Head of caudate nucleus (tissue), 42 donors: ENCODE measurements at places on chromosomes 6 and 20.

DNA sequence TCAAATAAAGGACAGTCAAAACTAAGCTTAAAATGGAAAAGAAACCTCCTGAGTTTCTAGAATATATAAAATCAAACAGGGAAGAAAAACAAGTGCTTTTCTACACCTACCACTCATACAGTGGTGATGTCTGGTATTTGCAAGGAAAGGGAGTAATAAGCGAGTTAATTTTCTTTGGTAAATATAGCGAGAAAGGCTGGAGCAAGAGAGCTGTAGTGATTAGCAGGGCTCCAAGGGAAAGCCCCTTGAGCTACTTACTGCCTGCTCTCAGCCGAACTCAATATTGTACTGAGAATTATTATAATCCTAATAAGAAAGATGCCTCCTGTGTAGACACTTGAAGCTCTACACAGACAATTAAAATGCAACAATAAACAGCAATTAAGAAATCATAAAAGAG lies 296.3 kb downstream of the LAMA2 start:
- DNase-seq, result no peak

DNA sequence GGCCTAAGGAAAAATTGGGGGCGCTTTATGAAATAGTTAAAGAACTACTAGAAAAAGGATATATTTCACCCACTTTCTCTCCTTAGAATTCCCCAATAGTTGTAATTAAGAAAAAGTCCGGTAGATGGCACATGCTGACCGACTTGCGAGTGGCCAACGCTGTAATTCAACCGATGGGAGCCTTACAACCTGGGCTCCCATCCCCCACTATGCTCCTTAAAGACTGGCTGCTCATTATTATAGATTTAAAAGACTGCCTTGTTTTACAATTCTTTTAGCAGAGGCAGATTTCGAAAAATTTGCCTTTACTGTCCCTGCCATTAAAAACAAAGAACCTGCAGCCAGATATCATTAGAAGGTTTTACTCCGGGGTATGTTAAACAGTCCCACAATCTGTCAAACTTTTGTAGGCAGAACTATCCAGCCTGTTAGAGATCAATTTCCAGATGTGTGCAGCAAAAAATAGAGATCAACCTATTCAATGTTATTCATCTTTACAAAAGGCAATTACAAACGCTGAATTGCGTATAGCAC lies 58.5 kb upstream of the PRSS16 start:
- peak; percentile 37 for DNase-seq

DNA sequence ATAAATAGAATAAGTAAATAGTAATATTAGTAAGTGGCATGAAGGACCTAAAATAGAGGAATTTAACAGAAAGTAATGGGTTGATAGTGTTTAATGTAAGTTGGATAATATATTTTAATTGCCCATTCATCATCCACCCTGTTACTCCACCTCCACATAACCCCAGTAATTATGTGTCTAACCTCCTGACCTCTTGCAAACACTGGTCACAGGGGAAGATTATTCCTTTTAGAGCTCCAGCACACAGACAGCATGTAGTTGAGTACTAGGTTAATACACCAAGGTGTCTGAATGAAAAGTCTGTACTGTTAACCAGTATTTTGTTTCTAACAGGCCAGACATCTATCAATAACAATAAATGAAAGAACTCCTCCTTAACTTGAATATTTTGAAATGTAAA lies 92.4 kb upstream of the EYS start:
- DNase-seq, result no peak

DNA sequence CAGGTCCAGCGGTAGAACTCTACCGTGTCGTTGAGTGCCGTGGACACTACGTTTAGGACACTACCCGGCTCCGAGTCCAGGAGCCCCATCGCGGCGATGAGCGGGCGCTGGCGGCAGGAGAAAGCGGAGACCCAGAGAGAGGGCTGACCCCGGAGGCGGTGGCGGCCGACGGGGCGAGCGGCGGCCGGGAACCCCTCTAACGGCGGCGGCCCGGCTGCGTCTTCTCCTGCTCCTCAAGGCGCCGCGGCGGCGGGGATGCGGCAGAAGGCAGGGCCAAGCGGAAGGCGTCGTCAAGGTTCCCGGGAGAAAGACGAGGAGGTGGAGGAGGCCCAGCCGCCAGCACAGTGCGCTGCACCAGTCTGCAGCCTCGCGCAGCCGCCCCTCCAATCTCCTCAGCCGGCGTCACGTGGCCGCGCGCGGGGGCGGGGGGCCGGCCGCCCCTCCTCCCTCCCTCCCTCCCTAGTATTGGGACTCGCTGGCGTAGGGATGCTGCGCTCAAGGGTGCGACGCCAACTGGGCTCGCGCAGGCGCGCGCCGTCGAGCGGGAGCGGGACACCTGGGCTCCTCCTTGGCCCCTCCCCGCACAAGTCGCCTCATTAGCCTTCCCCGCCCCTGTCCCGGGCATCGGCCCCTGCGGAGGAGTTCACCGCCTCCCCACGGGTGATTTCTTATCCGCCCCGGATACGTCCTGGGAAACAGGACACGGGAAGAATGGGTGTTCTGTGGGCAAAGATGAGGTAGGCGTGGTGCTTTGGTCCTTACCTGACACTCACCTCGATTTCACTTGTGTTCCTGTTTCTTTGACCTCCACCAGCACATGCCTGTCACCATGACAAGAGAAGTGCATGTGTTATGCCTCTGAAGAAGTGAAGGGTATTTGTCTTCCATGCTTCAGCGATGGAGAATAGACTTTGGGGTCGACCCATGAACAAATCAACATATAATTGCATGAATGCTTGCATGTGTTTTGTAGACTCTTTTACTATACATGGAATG lies at the start of gene ELOVL4:
TSS of gene ELOVL4 (minus strand) at position 363 of the 996 bp plus-strand sequence. CDS start at position 89, 274 bp downstream.
- peak; percentile 82 for DNase-seq

DNA sequence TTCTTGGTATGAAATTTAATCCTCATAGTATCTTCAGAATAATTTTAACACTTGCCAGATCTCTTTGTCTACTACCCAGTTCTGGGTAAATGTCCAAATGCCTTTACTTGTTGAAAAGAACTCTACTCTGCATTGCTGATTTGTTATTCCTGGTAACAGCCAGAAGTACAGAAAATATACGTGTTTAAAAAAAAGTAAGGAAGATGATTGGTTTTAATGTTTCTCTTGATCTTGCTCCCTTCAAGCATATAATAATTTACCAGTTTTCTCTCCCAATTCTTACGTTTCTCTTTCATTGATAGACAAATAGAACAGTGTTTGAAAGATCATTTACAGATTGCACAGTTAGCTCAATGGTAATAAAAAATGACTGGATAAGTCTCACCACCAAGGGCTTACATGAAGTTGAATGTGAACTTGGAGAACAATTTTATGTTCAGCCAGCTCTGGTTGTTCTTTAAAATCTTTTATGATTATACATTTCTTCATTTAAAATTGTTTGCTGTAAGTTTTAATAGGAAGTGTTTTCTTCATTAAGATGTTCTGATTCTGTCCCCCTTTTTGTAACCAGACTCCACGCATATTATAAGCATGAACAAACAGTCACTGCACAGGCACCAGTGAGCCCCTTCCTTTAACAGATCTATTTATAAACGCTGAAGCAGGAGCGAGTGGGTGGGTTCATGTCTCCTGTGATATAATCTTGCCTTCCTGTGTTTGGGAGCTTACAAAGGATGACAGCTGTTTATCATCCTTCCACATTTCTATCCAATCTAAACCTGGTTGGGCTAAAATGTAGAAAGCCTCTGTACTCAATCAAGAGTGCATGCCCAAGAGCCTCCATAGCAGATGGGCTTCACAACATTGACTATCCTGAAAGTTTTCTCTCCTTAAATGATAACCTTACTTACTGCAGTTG lies 299.5 kb downstream of the PRL start:
- DNase-seq, result no peak

DNA sequence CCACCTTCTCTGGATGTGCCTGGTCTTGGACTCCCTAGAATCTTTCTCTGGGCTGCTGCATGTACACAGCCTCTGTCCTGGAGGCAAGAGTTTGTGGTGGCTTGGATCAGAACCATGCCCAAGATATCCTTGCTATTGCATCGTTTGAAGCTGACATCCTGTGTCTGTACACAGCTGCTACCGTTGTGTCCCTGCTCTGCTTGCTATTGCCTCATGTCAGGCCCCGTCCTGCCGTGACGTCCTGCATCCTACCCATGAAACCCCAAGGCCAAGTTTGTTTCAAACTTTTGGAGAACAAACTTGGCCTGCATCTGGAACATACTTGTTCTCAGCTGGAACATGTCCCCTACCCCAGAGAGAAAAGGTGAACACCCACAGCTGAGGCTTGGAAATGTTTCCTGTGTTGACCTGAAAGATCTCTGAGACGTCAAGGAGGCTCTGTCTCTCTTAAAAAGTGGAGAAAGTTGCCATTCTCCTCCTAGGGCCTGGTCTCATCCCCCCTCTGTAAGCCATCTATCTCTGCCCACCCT lies 78.1 kb downstream of the HFE start:
- no peak for DNase-seq

- DNase-seq, result no peak
Measured at GRCh38 chr6:32294566-32294965, 70.7 kb upstream of the NOTCH4 start.

GRCh38 chr6:22583927-22584326 lies 14.6 kb downstream of the HDGFL1 start:
- DNase-seq, result no peak

DNA sequence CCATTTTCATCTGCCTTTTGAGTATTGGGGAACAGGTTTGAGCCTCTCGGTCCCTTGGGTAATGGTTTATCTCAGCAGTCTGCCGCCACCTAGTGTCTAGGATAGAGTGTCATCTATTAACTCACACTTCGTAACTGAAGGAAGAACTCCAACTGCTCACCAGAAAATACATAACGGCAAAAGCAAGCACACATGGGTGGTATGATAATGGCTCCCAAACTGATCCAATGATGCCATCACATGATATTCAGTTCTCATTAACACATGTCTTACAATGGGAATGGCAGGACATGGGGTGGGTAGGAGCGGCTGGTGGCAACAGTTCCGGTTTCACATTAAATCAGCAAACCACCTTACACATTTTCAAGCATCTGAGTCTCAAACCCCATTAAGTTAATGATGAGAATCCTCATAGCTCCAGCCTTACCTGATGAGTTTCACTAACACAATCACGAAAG lies 110.7 kb upstream of the PHACTR1 start:
- DNase-seq, result peak; percentile 51

GRCh38 chr6:168994956-168995355 lies 258.7 kb downstream of the THBS2 start:
- no peak for DNase-seq

- DNase-seq, result no peak
Measured at GRCh38 chr6:34953061-34954025, 64.3 kb downstream of the ANKS1A start.

DNA sequence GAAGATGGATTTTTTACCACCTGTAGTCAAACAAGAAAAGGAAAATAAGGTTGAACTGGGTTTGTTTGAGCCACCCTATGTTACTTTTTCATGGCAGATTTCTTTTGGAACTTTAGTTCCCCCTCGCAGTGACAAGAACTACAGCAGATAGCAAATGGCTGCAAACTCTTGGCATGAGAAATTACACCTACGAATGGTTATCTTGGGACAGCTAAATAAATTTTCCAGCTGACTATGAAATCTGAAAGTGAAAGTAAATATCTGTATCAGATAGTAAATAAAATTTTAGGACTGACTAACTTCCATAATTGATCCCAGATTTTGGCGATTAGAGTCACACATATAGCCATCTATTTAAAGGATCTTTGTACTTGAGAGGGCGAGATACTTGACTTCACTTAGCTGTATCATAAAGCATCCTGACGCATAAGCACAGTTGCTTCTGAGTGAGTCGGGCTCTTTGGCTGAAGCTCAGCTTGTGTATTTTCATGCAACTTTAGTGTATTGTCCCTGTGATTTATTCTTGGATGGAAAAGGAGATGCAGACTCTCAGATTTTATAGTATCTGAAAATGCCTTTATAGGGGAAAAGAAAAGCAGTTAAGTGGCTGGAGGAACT lies 125.3 kb upstream of the B3GAT2 start:
- DNase-seq, result no peak

GRCh38 chr6:89209457-89209856 lies 7.7 kb downstream of the GABRR1 start:
- DNase-seq, result no peak

DNA sequence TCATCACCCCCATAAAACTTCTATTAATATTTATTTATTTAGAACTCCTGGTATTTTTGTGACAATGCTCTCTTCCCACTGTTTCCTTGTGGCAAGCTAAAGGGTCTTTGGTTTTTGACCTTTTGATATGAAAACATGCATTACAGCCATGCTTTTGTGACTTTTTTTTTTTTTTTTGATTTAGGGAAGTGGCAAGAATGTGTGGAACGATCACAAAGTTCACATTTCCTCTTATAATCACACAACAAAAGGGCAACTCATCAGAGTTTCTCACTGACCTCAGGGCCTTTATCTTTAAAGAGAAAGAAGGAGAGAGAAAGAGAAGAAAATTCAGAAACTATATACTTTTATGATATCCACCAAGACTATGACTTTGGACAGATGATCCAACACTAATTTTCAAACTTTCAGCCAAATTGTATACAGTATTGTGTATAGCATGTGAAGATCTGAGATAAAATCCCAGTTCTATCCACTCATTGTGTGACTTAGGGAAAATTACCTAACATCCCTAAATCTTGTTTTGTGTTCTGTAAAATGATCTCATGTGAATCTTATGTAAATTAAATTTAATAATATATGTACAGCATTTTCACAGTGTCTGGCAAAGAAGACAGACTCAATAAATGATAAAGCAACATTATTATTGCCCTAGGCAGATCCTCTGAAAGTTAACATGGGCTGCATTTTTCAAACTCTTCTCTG lies 106.8 kb upstream of the MARCKS start:
- no peak for DNase-seq

DNA sequence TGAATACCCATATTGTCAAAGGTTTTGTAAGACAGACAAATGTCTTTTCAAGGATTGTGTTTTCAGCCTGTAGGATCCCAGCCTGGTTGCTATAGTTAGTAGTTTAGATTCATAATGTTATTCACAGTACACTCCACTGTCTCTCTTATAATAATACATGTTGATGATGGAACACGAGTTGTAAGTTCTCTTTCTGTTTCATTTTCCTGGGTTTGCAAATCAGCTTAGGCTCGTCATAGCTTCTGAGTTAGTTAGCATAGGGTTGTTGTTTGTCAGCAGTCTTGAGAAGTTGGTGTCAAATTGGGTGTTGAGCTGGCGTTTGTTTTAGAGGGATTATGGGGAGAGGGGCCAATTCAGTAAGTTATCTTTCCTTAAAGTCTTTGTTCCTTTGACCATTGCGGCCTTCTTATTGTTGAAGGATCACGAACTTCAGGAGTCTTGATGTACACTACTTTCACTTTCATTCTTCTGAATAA lies 45.8 kb downstream of the QKI start:
- no peak for DNase-seq

- peak; percentile 33 for DNase-seq
Measured at GRCh38 chr6:6661684-6662083, 73.2 kb downstream of the LY86 start.

GRCh38 chr20:61932711-61933480 lies 132.8 kb downstream of the TAF4 start:
- peak; percentile 12 for DNase-seq
